Hypothalamus (tissue), 51 donors: ENCODE measurements at places on chromosomes 6 and 20.

DNA sequence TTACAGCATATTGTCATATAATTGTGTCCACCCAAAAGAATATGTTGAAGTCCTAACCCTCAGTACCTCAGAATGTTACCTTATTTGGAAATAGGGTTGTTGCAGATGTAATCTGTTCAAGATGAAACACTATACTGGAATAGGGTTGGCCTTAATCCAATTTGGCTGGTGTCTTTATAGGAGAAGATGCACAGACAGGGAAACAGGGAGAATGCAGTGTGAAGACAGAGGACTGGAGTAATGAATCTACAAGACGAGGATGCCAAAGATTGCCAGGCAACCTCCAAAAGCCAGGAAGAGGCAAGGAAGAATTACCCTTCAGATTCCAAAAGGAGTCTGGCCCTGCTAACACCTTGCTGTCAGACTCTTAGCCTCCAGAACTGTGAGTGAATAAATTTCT is 482.9 kb downstream of the PTPRT start:
- DNase-seq, result no peak

- no peak for DNase-seq
These were observed 315.0 kb downstream of the GMDS start for GRCh38 chr6:1930356-1930755.

DNA sequence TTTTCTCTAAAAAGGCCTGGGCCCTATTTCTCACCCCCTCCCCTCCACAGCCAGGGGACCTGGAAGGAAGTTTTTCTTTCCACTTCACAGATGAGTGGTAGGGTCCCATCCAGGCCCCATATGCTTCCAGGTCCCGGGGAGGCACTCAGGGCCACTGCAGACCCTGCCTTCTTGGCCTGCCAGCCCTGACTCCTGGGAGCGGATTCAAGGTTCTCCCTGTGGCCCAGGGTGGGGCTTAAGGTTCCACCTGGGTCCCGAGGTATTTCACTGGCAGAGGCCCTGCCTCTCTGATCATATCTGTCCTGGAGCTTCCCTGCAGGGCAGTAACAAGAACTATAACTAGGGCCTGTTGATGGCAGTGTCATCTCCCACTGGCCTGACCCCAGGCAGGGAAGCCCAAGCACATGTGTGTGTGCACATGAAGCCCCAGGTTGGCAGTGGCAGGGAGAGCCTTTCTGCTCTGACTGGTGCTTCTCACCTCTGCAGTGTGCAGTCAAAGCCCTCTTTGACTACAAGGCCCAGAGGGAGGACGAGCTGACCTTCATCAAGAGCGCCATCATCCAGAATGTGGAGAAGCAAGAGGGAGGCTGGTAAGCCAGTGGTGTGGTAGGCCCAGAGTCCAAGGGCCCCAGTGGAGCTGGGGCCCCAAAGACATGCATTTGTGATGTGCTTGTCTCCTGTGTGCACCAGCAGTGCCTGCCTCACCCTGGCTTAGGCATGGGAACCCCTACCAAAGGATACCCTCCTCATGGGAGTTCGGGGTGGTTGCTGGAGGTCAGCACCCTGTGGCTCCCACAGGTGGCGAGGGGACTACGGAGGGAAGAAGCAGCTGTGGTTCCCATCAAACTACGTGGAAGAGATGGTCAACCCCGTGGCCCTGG is 31.2 kb downstream of the PLCG1 start:
- no peak for DNase-seq

DNA sequence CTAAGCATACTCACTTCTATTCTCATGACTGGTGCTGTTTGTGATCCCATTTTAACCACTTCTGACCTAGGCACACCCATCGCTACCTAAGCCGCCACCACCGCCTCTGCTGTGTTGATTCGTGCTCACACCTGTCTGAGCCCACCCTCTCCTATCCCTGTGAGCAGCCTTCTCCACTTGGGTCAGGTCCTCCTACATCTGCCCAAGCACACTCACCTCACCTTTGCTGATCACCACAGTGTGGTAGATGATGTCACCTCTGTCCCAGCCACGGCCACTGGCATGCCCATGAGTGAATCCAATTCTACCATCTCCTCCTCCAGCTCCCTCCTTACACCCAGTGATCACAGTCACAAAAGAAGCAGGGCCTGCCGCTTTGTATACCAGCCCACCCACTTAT is 20.8 kb downstream of the MUC22 start:
- DNase-seq, result no peak

DNA sequence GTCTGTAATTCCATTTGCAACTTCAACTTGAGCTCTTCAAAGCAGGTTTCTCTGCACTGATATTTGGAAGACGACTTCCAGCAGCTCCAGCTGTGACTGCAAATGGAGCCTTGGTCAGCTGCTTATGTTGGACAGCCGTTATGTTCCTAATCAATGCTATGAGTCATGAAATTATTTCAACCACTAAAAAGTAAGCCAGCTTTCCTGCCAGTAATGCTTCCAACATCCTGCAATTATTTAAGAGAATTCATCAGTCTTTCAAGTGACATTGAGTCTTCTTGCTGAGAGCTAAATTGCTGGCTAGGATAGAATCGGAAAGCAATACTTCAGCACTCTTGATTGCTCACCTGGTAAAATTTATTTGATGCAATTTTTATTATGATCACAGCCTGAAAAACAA is 375.7 kb downstream of the MMUT start:
- DNase-seq, result no peak

- peak; percentile 58 for DNase-seq
These were observed 2.5 kb downstream of the MYMX start for GRCh38 chr6:44219053-44219814.

GRCh38 chr6:89564752-89565427 is 73.7 kb downstream of the LYRM2 start:
- no peak for DNase-seq

- no peak for DNase-seq
These were observed 25.0 kb upstream of the EMILIN3 start for GRCh38 chr20:41391587-41392001.

- DNase-seq, result no peak
These were observed 178.0 kb upstream of the SALL4 start for GRCh38 chr20:51980277-51980676.

- no peak for DNase-seq
These were observed 112.9 kb upstream of the JAG1 start for GRCh38 chr20:10786678-10787077.

- DNase-seq, result no peak
These were observed 459.5 kb downstream of the LMBRD1 start for GRCh38 chr6:69337311-69337710.

DNA sequence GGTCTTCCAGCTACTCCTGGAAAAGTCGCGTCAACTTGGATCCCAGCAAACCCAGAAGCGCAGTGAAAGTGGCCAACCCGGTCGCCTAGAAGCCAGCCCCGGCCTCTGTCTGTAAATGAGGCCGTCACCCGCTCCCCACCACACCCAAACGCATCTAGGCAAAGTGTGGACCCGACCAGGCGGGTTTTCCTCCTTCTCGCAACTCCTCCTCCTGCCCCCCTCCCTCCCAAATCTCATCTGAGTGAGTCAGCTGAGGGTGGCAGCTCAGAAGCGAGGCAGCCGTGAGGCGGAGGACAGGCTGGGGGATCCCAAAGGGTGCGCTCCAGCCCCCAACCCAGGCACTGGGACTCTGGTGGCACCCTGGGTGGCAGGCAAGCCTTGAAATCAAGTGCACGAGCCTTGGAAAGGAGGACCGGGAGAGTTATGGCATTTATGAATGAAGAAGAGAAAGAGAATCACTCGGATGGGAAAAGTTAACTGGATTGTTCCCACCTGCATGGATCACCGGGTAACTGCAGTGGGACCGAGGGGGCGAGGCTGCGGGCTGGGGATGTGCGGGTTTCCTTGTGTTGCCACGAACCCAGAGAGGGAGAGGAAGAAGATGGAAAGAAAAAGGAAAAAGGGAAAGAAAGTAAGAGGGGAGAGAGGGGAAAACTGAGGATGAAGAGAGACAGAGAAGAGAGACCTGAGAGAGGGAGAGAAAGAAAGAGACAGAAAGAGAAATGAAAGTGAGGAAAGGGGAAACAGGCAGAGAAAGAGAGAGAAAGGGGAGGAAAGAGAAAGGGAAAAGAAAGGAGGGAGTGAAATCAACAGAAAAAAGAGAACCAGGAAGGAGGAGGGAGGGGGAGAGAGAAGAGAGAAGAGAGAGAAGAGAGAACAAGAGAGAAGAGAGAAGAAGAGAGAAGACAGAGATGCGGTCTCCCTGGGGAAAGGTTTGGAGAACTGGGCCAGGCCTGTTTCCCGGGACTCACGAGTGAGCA is at the start of gene APCDD1L:
Gene APCDD1L (minus strand): TSS at position 167 of the 980 bp plus-strand sequence. CDS start 692 bp downstream, outside the sequence.
- no peak for DNase-seq

GRCh38 chr6:136503303-136504029 is 46.8 kb downstream of the MAP7 start:
- no peak for DNase-seq

DNA sequence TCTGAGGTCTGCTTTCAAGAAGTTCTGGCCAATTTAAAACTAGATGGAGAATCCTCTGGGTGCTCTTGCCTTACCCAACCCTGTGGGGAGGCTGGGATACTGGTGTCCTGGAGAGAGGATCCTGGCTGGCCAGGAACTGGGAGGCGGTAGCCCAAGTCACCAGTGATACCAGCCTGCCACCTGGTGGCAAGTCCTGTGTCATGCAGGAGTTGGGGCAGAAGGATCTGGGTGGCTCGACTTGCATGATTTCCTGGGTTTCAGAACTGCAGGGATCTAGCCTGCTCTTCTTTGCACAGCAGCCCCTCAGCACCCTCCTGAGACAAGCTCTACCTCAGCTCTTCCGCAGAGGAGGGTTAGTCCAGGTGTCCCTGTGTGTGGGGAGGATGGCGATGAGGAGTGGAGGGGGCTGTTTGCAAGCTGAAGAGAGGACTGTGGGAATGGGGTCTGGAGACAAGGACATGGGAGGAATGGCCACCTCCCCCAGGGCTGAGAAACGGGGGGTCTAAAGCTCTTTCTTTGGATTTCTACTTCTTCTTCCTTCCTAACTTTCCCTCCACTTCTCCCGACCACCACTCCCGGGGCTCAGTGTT is 4.2 kb downstream of the KCNK17 start:
- peak; percentile 14 for DNase-seq

DNA sequence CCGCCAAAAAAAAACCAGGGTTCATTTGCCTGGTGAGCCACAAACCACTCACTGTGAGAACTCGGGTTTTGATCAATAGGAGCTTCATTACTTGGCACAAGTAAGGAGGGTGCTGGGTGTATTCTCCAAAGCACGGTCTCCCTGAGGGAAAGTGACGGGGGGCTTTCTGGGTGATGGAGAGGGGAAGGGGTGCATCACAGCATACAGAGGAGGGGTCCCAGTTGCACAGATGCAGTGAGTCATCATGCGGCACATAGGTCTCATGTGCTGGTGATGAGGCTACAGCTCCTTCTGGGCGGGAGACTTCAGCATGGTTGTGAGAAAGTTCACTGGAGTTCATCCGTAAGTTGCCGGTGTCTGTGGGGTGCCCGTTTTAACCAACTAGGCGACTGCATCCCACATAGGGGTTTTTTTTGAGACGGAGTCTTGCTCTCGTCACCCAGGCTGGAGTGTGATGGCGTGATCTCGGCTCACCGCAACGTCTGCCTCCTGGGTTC is 36.2 kb downstream of the SUN5 start:
- DNase-seq, result no peak

DNA sequence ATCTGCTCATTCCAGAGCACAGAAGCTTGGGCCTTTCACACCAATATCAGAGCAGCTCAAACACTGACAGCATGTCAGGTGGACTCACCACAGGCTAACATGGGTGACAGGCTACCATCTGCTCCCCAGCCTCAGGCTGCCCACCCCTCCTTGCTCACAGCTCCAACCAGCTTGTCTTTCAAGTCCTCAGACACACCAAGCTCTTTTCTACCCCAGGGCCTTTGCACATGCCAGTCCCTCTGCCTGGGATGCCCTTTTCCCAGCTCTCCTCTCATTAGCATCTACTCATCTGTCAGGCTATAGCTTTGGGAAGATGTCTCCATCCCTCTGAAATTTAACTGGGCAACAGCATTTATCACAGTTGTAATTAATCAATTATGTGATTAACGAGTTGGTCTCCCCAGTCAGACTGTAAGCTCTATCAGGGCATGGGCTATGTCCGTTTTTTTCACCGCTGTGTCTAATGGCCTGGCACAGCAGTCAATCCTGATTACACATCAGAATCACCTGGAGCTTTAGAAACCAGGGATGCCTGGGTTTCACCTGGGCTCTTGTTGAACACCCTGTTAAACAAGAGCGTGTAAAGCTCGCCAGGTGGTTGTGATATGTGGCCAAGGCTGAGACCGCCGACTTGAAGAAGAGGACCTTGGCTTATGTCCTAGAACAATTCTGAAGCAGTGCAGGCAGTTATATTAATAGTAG is 88.9 kb upstream of the MRPS10 start:
- DNase-seq, result no peak
